Stimulated activated CD8-positive, alpha-beta memory T cell treated with anti-CD3 and anti-CD28 coated beads, Interleukin-4, amount 100 ng/mL, for 4 hours (primary cell): ENCODE measurements at places on chromosomes 6 and 20.

DNA sequence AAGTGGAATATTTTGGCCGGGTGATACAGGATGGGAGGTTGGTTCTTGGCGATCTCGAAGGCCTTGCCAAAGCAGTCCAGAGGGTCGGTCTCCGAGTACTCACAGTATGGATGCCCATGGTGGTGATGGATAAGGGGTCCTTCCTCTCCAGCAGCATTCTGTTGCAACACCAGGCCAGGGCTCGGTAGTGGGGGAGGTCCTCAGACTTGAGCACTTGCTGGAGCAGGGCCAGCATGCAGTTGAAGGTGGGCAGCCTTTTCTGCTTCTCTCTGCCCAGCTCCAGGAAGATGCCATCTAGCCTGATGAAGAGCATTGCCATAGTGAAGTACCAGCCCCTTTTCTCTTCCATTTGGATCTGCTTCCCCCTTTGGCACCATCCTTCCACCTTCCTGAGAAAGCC is 99.4 kb upstream of the MCHR2 start:
- no peak for DNase-seq

DNA sequence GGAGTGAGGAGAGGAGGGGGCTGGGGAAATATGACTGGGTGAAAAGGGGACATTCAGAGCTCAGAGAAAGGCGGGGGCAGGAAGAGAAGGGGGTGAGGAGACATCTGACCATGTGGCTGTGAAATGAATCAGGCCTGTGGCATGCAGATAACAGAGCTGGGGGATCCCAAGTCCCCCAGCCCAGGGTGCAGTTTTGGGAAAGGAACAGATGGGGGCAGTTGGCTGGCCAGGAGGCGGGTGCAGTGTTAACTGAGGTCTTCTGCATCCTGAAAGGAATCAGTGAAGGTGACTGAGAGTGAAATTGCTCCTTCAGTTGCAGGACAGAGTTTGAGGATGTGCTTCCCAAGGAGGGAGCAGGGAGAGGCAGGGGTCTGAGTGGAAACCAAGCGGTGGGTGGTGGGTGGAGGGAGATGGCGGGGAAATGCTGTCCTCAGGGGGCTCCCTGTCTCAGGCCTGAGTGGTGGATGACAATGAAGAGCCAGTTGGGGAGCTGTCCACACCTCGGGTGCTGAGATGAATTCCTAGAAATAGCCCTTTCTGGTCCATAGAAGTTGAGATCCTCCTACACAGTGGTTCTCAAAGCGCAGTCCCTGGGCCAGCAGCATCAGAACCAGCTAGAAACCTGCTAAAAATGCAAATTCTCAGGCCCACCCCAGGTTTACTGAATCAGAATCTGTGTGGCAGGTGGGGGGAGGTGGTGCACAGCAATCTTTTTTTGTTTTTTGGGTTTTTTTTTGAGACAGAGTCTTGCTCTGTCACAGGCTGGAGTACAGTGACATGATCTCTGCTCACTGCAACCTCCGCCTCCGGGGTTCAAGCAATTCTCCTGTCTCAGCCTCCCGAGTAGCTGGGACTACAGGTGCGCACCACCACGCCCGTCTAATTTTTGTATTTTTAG is 26.0 kb upstream of the CCDC167 start:
- no peak for DNase-seq

- DNase-seq, result no peak
Measured at GRCh38 chr6:133288662-133289061, 47.5 kb downstream of the EYA4 start.

- DNase-seq, result no peak
Measured at GRCh38 chr6:87534377-87535047, 55.3 kb downstream of the RARS2 start.

- no peak for DNase-seq
Measured at GRCh38 chr6:20708367-20709124, 174.3 kb downstream of the CDKAL1 start.

DNA sequence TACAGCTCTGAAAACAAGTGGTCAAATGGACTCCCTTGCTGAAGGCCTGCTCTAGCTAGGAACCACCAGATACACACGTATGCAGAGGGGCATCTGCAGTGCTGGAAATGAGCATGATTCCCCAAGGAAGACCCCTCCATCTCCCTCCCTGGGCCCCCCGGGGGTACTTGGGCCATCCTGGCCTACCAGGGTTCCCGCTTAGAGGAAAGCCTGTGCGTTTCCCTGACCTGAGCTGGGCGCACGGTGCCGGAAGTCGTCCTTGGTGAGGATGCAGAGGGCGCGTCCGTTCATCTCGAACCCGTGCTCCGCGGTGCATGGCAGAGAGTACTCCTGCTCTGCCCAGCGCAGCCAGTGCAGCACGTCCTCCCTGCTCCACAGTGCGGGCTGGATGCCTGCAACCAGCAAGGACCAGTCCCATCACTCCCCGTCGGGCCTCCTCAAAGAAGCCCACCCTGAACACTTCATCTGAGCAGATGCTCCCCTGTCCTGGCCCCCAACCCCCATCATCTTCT is 11.8 kb downstream of the ETV7 start:
- DNase-seq, result no peak

- no peak for DNase-seq
Measured at GRCh38 chr6:32844839-32845383, 1.1 kb upstream of the PSMB8 start.

GRCh38 chr20:62557999-62558408 is 82.2 kb upstream of the GATA5 start:
- DNase-seq, result no peak

- DNase-seq, result no peak
Measured at GRCh38 chr20:46879386-46879785, 15.3 kb upstream of the EYA2 start.

DNA sequence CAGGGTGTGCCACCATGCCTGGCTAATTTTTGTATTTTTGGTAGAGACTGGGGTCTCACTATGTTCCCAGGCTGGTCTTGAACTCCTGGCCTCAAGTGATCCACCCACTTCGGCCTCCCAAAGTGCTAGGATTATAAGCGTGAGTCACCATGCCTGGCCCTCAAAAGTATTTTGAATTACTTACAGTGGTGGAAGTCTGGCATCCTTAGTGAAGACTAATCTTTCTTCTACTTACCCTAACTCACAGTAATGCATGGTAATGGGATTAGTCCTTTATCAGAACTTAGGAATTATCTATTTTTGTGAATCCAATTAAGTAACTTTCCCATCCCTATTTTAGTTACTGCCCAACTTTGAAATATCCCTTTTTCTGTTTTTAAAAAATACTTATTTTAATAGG is 3.9 kb downstream of the RWDD1 start:
- DNase-seq, result no peak

- DNase-seq, result no peak
Measured at GRCh38 chr6:42409581-42409980, 42.1 kb downstream of the TRERF1 start.

DNA sequence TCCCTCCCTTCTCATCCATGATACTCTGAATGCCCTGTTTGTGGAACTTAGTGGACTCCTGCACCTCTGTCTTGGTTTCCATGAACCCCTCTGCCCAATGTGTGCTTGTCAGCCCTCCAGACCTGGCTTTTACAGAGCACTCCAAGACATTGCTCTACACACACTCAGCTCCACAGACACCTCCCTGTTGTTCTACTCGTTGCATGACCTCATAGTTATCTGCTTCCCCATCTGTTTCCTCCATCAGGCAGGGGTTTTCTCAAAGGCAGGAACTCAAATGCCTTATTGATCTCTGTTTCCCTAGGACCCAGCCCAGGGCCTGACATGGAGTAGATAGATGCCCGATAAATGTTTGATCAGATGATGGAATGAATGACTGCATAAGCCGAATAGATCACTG is 13.3 kb downstream of the PLCG1 start:
- no peak for DNase-seq

DNA sequence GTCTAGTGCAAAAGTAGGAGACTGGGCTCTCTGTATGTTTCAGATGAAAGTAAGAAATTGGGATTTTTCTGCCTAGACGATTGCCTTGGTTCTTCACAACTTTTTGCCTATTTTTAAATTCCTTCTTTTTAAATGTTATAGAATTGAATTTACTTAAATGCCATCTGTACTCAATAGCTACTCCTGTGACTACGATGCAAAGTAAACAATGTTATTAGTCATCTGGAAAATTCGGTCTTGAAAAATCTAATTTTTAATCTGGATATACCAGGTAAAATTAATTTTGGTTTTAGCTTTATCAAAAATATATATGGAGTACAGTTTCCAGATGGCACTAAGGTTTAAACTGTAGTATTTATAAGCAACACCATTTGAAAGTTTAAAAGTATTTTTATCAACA is 472.2 kb downstream of the UTRN start:
- no peak for DNase-seq

DNA sequence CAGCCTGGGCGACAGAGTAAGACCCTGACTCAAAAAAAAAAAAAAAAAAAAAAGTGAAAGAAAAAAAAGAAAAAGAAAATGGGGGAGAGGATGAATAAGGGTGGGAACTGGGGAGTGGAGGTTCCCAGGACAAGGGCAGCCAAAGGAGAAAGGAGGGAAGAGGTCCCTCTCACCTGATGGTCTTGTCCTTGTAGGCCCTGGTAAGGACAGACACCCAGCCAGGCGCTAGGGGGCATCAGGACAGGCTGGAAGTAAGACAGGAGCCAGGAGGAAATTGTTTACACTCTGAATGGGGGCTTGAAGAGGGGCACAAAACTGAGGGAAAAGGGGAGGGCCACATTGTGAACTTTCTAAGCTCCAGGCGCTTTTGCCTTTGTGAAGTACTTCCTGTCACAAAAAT is 2.3 kb upstream of the ALDH5A1 start:
- no peak for DNase-seq

GRCh38 chr6:137119196-137120104 is 54.0 kb downstream of the IL22RA2 start:
- DNase-seq, result no peak

GRCh38 chr6:111737065-111737521 is 131.4 kb upstream of the TRAF3IP2 start:
- DNase-seq, result no peak

GRCh38 chr20:40436011-40436410 is 253.0 kb downstream of the MAFB start:
- no peak for DNase-seq

- no peak for DNase-seq
Measured at GRCh38 chr20:32017711-32018251, 7.5 kb downstream of the CCM2L start.

DNA sequence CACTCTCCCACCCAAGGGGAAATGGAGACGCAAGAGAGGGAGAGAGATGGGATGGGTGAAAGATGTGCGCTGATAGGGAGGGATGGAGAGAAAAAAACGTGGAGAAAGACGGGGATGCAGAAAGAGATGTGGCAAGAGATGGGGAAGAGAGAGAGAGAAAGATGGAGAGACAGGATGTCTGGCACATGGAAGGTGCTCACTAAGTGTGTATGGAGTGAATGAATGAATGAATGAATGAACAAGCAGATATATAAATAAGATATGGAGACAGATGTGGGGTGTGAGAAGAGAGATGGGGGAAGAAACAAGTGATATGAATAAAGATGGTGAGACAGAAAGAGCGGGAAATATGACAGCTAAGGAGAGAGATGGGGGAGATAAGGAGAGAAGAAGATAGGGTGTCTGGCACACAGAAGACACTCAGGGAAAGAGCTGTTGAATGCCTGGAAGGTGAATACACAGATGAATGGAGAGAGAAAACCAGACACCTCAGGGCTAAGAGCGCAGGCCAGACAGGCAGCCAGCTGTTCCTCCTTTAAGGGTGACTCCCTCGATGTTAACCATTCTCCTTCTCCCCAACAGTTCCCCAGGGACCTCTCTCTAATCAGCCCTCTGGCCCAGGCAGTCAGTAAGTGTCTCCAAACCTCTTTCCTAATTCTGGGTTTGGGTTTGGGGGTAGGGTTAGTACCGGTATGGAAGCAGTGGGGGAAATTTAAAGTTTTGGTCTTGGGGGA is 754 bp downstream of the TNF start:
- no peak for DNase-seq

DNA sequence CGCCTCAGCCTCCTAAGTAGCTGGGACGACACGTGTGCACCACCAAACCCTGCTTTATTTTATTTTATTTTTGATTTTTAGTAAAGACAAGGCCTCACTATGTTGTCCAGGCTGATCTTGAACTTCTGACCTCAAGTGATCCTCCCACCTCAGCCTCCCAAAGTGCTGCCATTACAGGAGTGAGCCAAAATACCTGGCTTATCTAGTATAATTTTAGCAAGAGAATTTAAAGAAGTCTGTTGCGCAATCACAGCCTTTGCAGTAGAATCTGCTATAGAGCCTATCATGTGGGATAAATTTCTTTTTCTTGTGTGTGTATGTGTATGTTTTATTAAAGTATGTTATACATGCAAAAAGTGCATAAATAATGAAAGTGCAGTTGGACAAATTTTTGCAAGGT is 92.1 kb upstream of the ANKEF1 start:
- no peak for DNase-seq

DNA sequence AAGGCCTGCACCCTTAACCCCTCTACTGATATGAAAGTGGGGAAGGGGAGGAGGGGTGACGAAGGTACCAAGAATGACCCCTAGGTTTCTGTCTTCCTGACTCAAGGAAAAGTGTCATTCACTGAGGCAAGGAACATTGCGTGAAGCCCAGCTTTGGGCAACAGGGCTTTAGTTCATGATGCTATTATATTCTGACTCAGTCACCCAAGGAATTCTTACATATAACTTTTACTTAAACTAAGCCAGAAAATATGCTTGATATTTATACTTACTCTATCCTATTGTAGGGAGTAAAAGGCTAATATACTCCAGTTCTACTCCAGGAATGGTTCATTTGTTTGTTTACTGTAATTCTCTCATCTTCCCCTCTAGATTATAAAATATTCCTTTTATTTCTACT is 60.5 kb downstream of the DOP1A start:
- no peak for DNase-seq

- no peak for DNase-seq
Measured at GRCh38 chr6:138654715-138655634, 118.6 kb upstream of the CCDC28A start.

DNA sequence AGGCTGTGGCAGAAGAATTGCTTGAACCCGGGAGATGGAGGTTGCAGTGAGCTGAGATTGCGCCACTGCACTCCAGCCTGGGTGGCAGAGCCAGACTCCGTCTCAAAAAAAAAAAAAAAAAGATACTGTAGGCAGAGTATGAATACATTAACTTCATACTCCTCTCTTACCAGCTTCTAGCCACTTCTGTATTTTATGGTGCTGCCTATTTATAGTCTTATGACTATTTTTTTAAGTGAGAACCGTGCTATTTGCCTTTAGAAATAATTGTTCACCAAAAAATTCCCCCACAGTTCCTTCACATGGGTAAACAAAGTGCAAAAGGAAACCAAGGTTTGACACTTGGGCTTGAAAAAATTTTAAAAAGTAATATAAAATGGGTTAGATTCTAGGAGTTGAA is 1.5 kb upstream of the SNRNP48 start:
- no peak for DNase-seq

DNA sequence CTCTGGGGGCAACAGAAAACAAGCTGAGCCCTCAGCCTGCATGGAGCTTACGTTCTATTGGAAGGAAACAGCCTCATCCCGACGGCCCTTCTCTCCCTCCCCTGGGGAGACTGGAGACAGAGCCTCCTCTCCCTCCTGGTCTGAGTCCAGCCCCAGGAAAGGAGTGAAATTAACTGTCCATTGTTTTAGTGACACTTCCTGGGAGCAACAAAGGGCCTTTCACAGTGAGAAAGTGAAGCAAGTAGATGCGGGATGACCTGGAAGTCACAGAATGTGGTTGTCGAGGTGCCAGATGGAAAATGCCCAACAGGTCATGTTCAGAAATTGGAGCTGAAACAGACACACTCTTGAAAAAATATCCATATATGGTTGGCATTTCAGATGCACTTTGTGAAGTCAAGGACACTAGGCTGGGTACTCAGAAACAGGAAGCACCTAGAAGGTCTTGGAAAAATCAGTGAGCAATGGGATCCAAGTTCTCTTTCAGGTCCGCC is 77.8 kb downstream of the TFAP2C start:
- no peak for DNase-seq

GRCh38 chr6:27547157-27548075 is 74.5 kb upstream of the ZNF184 start:
- no peak for DNase-seq

GRCh38 chr6:39666706-39667489 is 58.3 kb downstream of the KIF6 start:
- no peak for DNase-seq
